ENCODE measurements at places on chromosomes 7 and 10. TPM values are rescaled to one million over a fixed set of nuclear protein-coding genes. Genes with fewer than 3 reads are reported as not detected.

The NUTM2E gene
- total RNA-seq: not detected

The AP5Z1 gene
- total RNA-seq: 8.9 TPM

The CYP17A1 gene
- total RNA-seq: 21.1 TPM

- H3K4me3 ChIP-seq: no peak overlapping the region
- H3K36me3 ChIP-seq: no peaks in the 10 kb centered on the region
Observed at GRCh38 chr7:154860621-154861375, 142.1 kb downstream of the PAXIP1 start.

DNA sequence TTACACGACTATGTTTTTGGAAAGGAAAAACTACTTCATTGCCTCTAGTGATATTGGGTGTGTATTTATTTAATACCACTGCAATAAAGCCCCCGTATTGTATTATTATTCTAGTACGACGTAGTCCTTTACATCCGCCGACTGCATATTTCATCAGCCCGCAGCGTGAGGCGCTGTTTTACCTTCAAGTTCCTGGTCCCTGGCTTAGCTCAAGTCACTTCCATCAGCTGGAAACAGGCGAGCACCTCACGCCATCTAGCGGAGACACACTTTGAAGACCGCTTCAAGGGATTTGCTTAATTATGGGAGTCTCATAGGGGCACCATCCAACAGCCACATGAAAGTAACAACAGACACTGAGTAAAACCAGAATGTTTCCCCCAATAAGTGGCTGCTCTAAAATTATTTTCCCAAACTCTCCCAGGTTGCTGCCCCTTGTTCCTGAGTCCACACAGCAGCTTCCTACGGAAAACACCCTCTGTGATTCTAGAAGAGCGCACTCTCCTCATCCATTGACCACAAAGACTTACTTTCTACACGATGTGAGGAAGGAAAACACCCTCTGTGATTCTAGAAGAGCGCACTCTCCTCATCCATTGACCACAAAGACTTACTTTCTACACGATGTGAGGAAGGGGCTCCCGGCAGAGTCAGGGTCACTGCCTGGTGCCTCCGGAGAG, 15.7 kb upstream of the ITIH2 start:
- H3K4me3 ChIP-seq: no peak overlapping the region
- DNase-seq: peak; percentile 80
- H3K27me3 ChIP-seq: no peaks in the 10 kb centered on the region
- H3K27ac ChIP-seq: no peak overlapping the region

GRCh38 chr7:17802056-17802455, 138.2 kb downstream of the SNX13 start:
- H3K4me1 ChIP-seq: no peaks in the 10 kb centered on the region
- no peak overlapping the region for H3K27ac ChIP-seq
- H3K27me3 ChIP-seq: no peaks in the 10 kb centered on the region
- peaks cover 73% of the 10 kb centered on the region for H3K36me3 ChIP-seq
- H3K4me3 ChIP-seq: no peak overlapping the region
- no peak for DNase-seq

GRCh38 chr10:7334642-7334964, 76.2 kb downstream of the SFMBT2 start:
- H3K36me3 ChIP-seq: no peaks in the 10 kb centered on the region
- DNase-seq: no peak
- no peaks in the 10 kb centered on the region for H3K27me3 ChIP-seq
- no peak overlapping the region for H3K4me3 ChIP-seq

All from psoas muscle (tissue), 8 donors.